ENCODE measurements at places on chromosomes 13 and 19.

DNA sequence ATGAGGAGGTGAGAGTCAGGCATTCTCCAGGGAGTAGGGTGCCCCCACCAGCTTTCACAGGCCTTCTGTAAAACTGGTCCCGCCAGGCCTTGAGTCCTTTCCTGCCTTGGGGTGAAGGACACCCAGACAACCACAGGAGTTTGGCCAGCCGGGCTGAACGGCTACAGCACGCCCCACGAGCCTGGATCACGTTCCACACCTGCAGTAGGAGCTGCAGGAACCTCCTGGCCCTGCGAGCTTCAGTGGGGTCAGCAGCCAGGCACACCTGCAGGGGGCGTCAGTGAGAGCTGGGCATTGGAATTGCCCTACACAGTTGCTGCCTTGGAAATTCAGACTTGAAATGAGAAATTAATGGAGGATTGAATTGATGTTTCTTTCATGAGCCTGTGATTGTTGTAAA lies 45.7 kb downstream of the COL4A2 start:
- DNase-seq: no peak

GRCh38 chr13:27928353-27928804 lies 8.6 kb downstream of the PDX1 start:
- DNase-seq: no peak

DNA sequence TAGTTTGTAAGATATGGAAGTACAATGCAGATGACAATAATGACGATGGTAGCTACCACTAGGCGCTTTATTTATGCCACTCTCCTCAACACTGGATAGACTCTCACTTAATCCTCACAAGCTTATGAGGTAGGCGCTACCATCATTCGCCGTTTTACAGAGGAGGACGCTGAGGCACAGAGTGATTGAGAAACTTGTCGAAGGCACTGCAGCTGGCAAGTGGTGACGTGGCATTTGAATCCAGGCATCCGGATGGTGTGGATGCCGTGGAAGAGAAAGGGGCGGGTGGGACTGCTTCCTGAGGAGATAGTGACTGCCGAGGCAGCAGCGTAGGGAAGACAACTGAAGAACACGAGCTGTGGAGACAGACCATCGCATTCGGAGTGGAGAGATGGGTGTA lies 1.3 kb upstream of the RPS9 start:
- DNase-seq: no peak

DNA sequence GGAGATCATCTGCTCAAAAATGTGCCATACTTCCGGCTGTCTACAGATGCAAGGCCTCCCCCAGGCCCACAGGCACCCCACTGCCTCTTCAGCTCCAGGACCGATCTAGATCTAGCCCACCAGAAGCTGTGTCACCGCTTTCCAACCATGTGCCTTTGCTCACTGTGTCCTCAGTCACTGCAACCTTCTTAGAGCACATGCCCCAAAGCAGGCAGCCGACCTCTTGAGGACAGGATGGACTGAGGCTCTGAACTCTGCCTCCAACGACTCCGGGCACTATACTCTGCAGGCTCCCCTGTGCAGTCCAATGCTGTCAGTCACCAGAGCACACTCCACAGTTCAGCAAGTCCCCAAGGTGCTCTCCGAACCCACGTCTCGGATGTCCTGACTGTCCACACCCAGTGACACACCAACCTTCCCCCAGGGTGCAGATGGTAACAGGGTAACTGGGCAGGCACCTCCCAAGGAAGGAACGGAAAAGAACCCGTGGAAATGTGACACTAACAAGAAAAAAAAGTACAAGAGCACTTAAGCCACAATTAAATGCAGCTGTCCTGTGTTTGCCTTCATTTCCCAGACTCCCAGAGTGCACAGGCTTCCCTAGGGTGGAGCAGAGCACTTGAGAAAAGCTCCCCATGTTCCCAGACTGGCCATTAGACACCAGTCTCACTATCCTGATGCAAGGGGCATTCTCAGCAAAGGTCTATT lies 4.8 kb downstream of the STK24 start:
- DNase-seq: no peak

- DNase-seq: no peak
Measured at GRCh38 chr19:19417046-19417445, 11.6 kb downstream of the GATAD2A start.

- DNase-seq: no peak
Measured at GRCh38 chr19:4715529-4716221, 8.0 kb downstream of the DPP9 start.

- DNase-seq: no peak
Measured at GRCh38 chr13:48761256-48761655, 107.5 kb downstream of the CYSLTR2 start.

- no peak for DNase-seq
Measured at GRCh38 chr13:80901530-80901929, 560.6 kb upstream of the SPRY2 start.

- DNase-seq: no peak
Measured at GRCh38 chr19:13127811-13128575, 9.9 kb downstream of the NACC1 start.

DNA sequence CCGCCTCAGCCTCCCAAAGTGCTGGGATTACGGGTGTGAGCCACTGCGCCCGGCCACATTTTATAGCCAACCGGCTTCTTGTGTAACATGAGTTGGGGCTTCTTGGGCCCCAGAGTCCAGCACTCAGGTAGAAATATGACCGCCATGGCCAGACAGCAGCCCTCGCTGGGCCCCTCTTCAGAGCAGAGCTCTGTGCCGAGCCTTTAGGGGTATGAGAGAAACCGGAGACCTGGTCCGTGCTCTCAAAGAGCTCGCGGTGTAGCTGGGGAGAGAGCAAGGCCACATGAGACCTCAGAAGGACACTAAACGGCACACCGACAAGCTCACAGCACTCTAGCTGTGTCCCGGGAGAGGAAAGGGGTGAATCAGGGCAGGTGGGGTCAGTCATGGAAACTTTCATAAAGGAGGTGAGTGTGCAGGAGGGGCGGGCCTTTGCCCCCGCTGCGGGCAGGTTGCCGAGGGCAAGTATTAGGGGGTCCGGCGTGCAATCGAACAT lies 15.8 kb downstream of the ACTN4 start:
- no peak for DNase-seq

- DNase-seq: no peak
Measured at GRCh38 chr13:41565216-41565615, 107.9 kb downstream of the RGCC start.

- no peak for DNase-seq
Measured at GRCh38 chr13:92806215-92806614, 420.4 kb upstream of the GPC6 start.

DNA sequence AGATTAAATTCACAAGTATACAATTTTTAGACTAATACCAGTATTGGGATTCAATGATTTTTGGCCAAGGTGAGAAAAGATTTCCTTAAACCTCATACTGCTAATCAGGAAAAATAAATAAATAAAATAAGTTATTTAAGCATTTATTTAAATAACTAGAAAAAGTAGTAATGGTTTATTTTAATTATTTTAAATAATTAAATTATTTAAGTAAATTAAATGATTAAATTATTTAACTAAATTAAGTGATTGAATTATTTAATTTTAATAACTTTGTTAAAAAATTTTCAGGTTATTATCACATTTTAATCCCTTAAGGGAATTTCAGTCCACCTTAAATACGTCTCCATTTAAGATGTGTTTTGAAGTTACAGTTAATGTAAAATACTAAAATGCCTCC lies 1831.5 kb upstream of the MIR17HG start:
- DNase-seq: no peak

DNA sequence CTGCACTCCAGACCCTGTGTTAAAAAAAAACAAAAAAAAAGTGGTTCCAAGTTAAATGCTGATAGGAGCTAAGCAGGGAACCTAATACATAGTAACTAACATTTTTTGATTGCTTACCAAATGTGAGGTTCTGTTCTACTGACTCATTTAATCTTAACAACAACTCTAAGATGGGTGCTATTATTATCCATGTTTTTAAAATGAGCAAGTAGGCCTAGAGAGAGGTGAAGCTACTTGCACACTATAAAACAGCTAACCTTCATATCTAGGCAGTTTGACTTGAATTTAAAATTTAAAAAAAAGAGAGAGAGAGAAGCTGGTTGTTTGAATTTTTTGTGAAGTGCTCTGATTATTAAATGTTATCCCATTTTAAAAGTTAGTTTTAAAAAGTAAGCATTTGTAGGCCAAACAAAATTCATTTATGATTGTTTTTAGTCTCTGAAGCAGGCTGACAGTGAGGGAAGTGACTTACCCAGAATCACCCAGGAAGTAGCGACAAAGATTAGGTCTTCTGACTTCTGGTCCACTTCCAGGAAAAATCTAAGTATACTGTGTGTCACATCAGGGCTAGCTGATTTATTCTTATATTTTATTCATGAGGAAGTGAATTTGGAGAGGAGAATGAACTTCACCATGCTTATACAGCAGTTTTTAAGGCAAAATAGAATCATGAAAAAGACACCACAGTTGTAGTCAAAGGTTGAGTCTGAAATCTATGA lies 2.4 kb downstream of the SIGLECL1 start:
- DNase-seq: no peak

DNA sequence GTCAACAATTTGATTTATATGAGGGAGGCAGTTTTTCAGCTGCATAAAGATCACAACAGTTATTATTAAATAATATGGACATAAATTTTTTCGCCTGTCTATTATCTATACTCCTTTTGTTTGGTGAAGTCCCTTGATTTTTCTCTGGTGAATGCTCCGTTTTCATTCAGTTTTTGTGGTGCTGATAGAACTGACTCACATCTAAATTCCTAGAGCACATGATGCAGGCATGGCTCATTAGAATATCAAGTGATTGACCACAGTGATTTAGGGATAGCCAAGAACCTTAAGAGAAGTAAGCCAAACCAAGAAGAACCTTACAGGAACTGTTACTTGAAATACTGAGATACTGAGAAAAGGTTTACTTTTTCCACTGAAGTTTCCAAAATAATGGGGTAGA lies 208.9 kb downstream of the PRR20E start:
- DNase-seq: no peak

DNA sequence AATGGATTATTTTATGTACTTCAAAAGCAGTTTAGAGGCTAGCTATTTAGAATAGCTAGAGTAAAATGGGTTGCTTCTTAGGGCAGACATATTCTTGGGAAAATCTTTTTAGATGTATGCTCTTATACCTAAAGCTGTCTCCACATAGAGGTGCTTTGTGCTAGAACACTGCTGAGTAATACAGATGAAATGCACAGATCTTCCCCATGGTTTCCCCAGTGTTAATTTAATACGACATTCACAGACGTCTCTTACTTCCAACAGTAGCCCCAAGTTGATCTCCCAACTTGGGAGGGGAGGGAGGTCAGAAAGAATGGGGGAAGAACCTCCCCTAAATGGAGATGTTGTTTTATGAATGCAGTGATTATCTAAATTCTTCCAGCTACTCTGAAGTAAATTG lies 16.9 kb downstream of the NALCN start:
- no peak for DNase-seq

DNA sequence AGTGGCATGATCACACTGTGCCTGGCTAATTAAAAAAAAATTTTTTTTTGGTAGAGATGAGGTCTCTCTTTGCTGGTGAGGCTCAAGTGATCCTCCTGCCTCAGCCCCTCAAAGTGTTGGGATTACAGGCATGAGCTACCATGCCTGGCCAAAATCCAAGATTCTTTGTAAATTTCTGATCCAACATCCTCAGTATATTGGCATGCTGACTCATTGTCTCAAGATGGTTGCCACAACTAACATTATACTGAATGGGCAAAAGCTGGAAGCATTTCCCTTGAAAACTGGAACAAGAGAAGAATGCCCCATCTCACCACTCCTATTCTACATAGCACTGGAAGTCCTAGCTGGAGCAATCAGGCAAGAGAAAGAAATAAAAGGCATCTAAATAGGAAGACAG lies 100.0 kb downstream of the KLF5 start:
- no peak for DNase-seq

GRCh38 chr19:43337737-43338136 lies 15.7 kb upstream of the CD177 start:
- no peak for DNase-seq

DNA sequence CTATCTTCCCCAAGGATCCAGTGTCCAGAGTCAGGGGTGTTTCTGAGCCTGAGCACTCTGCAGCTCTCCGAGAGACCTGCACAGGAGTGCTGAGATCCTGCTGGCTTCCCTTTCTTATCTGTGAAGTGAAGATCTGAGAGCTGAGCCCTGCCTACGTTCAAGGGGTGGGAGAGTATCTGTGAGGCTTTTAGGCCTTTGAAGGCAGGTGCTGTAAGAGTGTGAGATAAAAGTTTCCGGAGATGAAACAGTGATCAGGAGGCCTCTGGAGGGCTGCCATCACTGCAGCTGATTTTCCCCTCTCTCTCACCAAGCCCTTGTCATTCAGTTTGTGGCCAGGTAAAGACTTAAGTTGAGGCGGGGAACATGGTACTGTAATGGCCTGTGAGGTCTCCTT lies 83.1 kb downstream of the AKAP11 start:
- no peak for DNase-seq

GRCh38 chr13:37375724-37376123 lies 222.8 kb downstream of the POSTN start:
- DNase-seq: no peak

GRCh38 chr19:3655402-3656072 lies 28.9 kb upstream of the CACTIN start:
- DNase-seq: no peak

DNA sequence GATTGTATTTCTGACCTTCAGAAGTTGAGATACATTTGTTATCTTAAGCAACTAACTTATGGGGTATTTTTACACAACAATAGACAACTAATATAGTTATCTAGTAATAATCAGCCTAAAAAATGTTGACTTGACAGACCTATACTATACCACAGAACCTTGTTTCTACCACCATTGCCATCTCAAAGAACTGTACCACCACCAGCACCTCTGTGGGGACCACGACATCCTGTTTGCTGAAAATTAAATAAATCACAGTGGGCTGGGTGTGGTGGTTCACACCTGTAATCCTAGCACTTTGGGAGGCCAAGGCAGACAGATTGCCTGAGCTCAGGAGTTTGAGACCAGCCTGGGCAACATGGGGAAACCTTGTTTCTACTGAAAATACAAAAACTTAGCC lies 24.0 kb downstream of the TSKS start:
- DNase-seq: no peak

DNA sequence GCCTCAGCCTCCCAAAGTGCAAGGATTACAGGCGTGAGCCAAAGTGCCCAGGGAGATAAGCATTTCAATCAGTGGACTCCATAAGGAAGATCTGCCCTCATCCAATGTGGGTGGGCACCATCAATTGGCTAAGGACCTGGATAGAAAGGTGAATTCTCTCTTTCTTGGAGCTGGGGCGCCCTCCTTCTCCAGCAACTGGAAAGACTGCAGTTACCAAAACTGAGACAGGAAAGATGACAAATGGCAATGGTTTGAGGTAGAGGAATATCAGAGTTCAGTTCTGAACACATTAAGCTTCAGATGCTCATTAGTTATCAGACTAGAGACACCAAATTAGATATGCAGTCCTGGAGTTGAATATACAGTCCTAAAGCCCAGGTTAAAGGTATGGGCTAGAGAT lies 10.5 kb upstream of the ELF1 start:
- no peak for DNase-seq

Data from activated gamma-delta T cell (primary cell).